ENCODE measurements at places on chromosomes 4 and X. TPM values are rescaled to one million over a fixed set of nuclear protein-coding genes. Genes with fewer than 3 reads are reported as not detected.

RTL5 gene
- 0.33 TPM for total RNA-seq

GLRA3 gene
- total RNA-seq: not detected

FAT1 gene
- 0.05 TPM for total RNA-seq

MAGEB1 gene
- total RNA-seq: not detected

All from activated CD4-positive, alpha-beta T cell treated with anti-CD3 and anti-CD28 coated beads for 36 hours (primary cell).